Kidney glomerular epithelial cell (primary cell): ENCODE measurements at places on chromosomes 16 and 17.

DNA sequence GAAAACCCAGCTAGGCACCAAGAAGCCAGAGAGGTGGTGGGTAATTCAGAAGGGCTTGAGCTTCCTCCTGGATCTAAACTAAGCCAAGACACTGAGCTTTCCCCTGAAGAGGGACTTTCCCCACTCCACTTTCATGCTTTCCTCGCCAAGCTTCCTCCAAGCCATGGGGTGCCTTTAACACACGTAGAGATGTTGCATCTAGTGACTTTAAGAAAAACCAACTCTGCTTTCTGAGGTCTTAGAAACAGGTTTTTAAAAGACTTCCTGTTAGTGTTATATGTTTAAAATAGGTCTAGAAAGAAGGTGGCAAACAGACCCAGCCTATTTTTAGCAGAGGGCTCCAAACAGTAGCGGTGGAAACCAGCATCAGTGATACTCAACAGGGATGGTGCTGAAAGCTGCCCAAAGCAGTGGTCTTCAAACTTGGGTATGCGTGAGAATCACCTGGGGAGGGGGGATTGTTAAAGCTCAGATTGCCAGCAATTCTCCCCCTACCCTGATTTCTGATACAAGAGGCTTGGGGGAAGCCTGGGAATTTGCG is 585.6 kb downstream of the CDH13 start:
- no peak for DNase-seq

DNA sequence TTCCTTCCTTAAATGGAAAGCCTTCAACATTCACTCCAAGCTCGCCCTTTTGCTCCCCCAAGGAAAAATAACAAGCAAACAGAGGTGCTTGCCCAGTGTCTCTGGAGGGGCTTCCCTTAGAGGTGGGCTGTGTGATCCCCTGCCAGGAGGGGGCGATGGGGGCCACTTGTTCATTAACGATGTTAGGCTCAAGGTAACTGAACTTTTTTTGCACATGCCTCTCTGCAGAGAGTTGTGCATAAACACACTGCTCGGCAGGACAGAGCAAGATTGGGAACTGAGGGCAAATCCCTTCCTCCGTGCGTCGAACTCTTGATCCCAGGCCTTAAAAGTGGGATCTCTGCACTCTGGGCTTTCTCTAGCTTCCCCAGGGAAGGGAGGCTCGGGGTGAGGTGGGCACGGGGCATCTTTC is 15.5 kb upstream of the NAGLU start:
- DNase-seq, result no peak

DNA sequence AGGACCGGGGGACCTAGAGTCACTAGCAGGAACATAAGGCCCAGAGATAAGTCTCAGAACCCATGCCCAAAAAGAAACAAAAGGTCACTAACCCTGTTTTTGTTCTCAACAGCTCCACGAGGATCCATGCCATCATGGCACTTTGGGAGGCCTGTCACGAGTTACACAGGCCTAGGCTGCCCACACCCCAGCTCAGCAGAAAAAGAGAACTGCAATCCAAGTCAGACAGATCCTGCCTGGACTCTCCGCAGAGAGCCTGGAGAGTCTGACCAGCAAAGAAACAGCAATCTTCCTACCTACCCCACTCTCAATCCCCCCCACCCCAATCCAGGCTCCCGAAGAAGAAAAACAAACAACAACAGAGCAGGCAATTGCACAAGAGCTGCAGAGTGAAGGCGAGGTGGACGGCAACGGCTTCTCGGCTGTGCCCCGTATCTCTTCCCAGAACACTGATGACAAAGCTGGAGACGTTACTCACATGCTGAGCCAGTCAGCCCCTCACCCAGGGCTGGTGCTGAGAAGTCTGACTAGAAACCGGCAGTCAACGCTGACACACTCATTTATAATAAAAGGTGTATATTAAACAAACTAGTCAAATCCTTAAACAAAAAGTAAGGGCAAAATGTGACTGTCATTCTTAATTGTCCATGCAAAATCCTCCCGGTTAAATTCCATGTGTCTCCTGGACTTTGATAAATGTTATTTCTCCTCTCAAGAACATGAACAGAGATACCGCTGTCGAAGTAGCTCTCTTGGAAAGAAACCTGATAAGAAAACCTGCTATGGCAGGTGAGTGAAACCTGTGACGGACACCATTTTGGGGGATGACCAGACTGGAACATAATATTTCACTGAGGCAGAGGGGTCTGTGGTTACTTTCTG is 89.3 kb downstream of the SMG6 start:
- peak; percentile 61 for DNase-seq

- DNase-seq, result no peak
These were observed 223.1 kb downstream of the ZNF423 start for GRCh38 chr16:49632795-49633184.

DNA sequence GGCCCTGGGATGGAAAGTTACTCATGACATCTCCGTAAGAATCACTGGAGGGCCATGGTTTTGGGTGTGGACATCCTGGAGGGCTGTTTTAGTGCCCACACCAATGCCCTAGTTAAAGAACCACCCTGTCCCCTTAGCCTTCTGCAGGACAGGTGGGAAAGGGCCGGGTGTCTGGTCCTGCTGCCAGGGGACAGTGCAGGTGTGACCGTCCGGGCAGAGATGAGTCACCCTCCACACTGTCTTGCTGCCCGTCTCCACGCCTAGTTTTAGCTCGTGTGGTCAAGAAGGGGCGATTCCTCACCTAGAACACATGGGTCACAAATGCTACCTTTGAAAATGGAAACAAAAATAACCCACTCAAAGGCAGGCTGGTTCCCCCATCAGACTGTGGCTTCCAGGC is 17.0 kb downstream of the CEP295NL start:
- no peak for DNase-seq

- no peak for DNase-seq
These were observed 4.5 kb downstream of the RIPOR1 start for GRCh38 chr16:67533024-67533560.

DNA sequence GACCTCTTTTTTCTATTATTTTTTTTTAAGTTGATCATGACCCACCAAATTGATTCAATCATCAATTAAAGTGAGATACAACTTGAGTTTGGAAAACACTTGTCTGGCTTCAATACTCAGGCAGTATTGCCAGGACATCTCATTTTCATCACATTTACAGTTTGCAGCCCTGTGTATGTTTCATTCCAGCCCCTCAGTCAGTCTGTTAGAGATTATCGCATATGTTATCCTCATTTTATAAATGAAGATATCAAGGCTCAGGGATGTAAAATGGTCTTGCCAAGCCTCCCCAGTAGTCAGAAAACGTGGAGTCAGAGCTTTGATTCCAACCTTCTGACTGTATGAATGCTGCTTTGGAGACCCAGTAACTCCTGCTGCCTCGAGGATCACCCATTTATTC is 87.3 kb upstream of the CACNG3 start:
- no peak for DNase-seq

DNA sequence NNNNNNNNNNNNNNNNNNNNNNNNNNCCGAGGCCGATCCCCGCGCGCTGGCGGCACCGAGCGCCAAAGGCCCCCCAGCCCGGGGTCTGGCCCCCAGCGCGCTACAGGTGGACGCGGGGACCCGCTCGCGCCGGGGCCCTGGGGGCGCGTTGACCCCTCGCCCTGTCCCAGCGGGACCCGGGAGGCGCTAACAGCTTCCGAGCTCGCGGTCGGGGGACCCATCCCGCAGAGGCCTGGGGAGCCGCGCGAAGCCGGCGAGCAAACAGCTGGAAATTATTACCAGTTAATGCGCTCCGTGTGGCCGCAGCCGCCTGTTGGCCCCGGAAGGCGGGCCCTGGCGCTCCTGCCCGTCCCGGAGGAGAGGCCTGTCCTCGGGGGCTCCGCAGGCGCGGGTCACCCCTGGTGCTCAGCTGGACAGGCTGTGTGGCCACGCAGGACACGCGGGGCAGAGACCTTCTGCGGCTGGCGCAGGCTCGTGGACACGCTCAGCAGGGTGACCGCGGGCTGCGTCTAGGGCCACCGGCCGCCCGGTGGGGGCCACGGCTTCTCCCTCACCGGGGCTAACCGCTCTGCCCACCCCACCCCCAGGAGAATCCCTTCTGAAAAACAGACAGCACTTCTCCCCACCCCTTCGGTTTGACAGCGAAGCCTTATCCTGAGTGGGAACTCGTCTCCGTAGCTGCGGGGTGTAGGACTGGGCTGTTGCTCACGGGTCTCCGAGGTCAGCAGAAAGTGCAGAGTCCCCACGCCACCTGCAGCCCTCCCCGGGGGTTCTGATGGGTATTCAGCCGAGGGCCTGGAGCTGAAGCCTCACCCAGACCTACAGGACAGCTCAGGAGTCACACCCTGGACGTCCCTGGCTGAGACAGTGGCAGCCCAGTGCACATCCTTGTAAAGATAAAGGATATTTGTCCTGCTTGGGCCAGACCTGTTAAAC is 138.7 kb upstream of the RPH3AL start:
- DNase-seq, result no peak

DNA sequence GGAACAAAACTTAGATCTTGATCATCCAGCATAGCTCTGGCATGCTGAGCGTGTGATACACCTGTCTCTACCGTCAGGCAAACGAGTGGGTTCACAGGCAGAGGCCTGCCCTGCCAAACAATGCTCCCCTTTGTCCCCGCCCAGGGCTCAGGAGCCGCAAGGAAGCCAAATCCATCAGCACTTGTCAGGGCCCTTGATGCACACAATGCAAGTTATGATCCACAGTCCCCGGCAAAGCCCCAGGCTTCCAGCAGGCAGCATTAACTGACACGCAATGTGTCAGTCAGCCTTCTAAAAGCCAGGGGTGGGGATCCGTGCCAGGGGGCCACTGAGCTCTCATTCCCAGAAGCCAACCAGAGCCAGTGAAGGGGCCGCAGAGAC is 460.9 kb downstream of the SLC39A11 start:
- DNase-seq, result no peak

GRCh38 chr17:15511142-15511541 is 43.7 kb upstream of the CDRT4 start:
- DNase-seq, result no peak

GRCh38 chr17:18141210-18141803 is 32.8 kb downstream of the MYO15A start:
- peak; percentile 43 for DNase-seq

GRCh38 chr16:79181419-79181818 is 419.1 kb downstream of the MAF start:
- DNase-seq, result no peak

GRCh38 chr16:85908889-85909589 is 10.1 kb downstream of the IRF8 start:
- no peak for DNase-seq

DNA sequence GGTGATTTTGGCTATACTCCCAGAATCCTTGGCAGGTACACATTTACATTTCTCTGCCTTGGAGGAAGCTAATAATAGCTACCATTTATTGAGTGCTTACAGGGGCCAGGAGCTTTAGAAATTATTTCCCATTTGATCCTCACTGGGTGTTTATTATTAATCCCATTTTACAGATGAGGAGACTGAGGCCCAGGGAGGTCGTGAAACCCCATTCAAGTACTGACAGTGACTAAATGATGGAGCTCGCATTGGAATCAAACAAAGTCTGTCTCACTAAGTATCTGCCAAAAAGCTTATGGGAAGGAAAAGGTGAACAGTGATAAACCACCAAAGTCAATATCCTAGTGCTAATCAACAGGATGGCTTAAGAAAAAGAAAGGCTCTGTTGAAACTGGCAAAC is 33.3 kb upstream of the XYLT1 start:
- no peak for DNase-seq

- no peak for DNase-seq
These were observed 9.4 kb downstream of the CD300LD start for GRCh38 chr17:74582633-74583032.

- no peak for DNase-seq
These were observed 121.5 kb downstream of the CCDC182 start for GRCh38 chr17:57623620-57624019.

- DNase-seq, result no peak
These were observed 5.2 kb upstream of the RAB5C start for GRCh38 chr17:42159796-42160530.

DNA sequence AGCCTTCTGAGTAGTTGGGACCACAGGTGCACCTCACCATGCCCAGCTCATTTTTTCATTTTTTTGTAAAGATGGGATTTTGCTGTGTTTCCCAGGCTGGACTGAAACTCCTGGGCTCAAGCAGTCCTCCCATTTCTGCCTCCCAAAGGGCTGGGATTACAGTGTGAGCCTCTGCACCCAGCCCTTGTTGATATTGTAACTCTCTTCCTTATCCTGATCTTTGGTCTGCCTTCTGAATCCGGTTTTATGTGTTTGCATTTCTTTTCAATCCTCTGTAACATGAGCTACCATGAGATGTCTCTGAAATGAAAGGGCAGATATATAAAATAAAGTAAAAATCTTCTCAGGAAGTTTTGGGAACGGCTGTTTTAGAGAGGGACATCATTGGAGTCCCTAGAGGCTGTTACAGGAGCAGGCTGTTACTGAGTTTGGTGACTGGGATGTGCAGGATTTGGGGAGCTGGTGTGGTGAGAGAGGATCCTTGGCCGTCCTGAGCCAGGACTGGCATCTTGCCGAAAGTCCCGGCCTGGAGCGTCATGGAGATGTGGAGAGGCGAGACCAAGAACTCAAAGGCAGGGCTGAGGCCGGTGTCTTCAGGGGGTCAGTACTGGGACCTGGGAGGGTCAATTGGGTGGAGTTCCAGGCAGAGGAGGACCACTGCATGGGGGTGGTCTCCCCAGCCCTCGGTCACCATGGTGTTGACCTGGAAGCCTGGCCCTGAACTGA is 39.4 kb downstream of the ATP2C2 start:
- DNase-seq, result no peak
